ENCODE measurements at places on chromosomes 12 and 14.

GRCh38 chr12:41983856-41984255 is 160.8 kb downstream of the GXYLT1 start:
- DNase-seq = peak; percentile 64

GRCh38 chr14:55603401-55603953 is 23.5 kb downstream of the KTN1 start:
- DNase-seq = no peak

- DNase-seq = no peak
Observed at GRCh38 chr12:2035431-2036055, 17.2 kb upstream of the CACNA1C start.

DNA sequence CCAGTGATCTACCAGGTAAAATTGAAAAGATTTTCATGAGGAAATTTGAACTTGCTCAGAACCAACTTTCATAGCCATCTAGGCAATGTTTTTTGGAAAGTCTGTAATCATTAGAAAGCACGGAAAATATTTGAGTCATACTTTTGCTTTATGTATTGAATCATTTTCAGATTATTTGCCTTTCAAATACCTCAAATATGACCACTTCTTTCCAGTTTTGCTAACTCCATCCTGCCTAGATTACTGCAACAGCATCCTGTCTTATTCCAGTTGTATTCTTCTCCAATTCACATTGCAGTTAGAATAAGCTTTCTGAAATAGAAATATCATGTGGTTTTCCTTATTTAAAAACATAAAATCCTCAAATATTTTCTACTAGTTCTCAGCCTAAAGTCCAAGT is 239.8 kb upstream of the FAR2 start:
- DNase-seq = no peak

DNA sequence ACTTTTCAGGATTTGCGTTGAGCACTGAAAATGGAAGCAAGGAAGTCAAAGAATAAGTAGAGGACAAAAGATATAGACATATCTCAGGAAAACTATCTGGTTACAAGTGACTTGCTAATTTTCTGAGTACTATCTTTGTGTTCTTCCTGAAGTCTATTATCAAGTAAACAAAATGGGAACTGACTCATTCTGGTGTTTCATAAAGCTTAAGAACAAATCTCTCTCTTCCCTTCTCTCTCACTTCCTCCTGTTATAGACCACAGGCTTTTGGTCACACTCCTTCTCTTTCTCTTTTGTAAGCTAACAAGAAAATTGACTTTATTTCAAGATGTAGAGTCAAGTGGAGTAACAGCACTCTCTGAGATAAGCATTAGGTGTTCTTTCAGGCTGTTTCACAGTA is 406.6 kb upstream of the SYT1 start:
- DNase-seq = no peak

DNA sequence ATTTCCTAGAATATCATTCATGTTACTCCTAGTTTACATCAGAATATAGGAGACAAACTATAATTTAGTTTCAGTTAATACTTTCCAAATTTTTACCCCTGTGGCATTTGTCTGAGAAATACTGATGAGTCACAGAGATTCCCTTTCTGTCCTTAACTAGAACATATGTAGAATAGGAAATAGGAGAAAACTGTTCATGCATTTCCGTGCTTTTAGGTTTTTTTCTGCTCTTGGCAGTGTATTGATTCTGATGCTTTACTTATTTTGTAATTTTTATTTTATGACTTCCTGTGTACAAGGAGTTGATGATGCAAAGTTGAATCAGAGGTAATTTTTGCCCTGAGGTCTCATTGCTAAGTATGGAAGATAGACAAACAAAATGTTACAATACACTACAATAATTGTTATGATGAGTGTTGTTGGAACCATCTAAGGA is 23.0 kb downstream of the MNAT1 start:
- no peak for DNase-seq

GRCh38 chr14:103744621-103745395 is 29.2 kb downstream of the ZFYVE21 start:
- DNase-seq = no peak

- DNase-seq = no peak
Observed at GRCh38 chr12:51070004-51070403, 13.4 kb downstream of the CSRNP2 start.

- peak; percentile 29 for DNase-seq
Observed at GRCh38 chr12:127677537-127678131, 589.3 kb upstream of the TMEM132C start.

DNA sequence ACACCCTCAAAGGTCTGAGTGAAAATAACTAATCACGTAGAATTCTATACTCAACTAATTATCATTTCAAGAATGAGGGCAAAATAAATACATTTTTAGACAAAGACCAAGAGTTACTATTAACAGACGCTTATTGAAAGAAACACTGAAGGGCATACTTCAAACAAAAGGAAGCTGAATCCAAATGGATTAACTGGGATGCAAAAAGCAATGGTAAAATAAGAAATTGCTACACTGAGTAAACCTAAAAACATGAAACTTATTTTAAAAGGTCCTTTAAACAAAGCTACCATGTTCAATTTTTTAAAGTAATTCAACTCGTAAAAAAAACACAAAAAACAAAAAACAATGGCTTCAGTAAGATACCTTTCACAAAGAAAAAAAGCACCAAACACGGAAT is 28.2 kb downstream of the LRP6 start:
- no peak for DNase-seq

DNA sequence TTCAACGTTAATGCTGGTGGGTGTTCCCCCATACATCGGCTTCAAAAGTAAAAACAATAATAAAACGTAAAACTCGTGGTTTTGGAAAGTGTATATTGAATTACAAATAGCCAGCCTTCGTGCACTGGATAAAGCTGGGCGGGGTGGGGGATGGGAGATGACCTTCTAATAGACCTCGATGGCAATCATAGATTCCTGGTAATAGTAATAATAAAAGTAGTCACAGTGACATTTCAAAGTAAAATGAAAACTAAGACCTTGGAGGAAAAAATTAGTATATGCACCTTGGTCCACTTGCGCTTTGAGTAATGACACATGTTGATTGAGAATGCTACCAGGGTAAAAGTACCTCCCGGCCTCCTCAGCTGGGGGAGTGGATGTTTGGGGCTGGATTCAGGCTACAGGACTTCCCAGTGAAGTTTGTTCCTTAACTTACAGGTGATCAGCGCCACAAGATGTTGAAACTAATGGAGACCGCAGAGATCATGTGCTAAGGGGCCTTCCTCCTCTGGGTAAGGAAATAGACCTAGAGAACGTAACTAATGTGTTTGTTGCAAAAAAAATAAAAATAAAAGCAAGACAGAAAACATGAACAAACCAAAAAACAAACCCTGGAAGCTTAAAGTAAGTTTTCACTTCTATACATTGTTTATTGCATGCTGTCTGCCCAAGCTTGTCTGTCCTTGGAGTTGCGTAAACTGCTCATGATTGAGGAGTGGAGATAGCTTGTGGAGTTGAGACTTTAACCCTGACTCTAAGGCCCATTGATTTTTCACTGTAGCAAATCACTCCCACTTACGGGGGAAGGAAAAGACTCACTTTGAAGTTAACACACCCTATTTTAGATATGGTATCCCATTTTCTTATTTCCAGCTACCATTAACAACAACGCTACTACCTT is 907 bp upstream of the LRIG3 start:
- DNase-seq = no peak

DNA sequence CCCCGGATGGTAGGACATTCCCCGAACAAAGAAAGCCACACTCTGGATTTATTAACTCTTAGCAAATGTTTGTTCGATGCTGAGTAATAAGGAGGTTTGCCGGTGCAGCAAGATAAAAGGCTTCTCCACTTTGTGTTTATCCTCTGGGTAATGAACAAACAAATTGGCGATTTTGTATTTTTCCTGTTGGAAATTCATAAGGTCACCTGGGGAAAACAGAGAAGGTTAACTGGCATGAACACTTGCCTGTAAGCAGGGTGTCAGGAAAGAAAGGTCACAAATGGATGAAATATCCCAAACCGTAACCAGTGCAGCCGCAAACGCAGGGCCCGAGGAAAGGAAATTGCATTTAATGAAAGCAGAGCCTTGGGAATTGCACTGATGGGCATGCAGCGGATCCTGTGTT is 132.8 kb downstream of the RMST start:
- no peak for DNase-seq

- no peak for DNase-seq
Observed at GRCh38 chr12:113016796-113017195, 38.5 kb downstream of the OAS2 start.

DNA sequence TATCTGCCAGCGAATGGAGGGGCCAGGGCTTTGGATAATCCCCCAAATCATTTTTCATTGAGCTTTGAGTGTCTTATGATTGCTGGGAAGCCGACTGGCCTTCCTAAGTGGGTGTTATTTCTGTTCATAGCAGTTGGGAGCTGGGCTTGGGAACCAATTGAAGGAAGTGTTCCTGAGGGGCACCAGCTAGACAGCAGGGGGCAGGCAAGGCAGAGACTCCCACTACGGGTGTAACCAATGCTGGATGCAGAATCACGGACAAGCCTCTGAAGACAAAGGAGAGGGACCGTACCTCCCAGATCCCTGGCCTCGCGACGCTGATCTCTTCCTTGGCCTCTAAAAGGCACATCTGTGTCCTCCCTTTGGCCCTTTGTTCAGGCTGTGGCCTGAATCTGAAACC is 149.0 kb upstream of the PRMT8 start:
- peak; percentile 78 for DNase-seq

GRCh38 chr12:65248656-65249633 is 29.5 kb upstream of the MSRB3 start:
- no peak for DNase-seq

DNA sequence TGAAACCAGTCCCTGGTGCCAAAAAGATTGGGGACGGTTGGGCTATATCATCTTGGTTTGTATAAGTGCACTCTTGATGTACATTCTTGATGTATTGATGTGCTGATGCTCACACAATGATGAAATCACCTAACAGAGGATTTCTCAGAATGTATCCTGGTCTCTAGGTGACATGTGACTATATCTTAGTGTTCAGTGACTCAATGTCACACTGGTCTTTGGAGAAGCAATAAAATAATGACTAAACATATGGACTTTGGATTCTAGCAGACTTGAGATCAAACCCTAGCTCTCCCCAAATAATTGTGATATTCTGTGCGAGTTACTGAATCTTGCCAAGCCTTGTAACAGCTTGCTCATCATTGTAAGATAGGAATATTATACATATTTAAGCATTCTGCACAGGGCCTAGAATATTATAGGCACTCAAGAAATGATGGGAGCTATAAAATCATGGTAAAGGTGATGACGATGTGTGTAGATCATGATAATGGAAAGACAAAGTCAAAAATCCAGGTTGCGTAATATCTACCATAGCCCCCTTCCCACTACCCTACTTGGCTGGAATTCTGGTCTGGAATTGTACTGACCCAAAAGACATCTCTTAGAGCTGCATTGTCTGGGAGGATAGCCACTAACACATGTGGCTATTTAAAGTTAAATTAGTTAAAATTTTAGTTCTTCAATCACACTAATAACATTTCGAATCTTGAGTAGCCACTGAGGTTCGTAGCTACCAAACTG is 117.6 kb upstream of the PWP1 start:
- no peak for DNase-seq

- DNase-seq = no peak
Observed at GRCh38 chr14:75143761-75144527, 17.1 kb upstream of the NEK9 start.

- no peak for DNase-seq
Observed at GRCh38 chr12:102487226-102487625, 6.9 kb upstream of the IGF1 start.

- DNase-seq = no peak
Observed at GRCh38 chr12:57171668-57172067, 24.2 kb upstream of the LRP1-AS start.

DNA sequence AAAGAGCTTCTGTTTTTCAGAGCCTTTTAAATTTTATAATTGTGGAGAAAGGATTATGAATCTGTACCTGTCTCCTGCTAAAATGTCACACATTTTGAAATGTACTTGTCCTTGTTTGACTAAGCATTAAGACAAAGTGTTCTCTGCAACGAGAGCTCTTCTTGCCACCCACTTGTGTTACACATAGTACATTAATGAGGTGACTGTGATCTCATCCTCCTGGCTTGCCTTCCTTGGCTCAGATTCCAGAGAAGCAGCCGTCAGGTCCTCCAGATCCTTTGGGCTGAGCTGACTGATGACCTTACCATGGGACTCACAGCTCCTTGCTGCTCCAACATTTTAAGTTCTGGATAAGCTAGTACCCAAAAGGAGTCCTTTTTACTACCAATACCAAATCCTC is 81.4 kb downstream of the BBS10 start:
- peak; percentile 2 for DNase-seq

GRCh38 chr14:75578786-75579337 is 442 bp downstream of the FLVCR2 start:
- no peak for DNase-seq

- no peak for DNase-seq
Observed at GRCh38 chr12:51938726-51939125, 12.8 kb upstream of the ACVR1B start.

GRCh38 chr12:65536876-65537681 is 258.6 kb downstream of the MSRB3 start:
- no peak for DNase-seq

GRCh38 chr12:105955976-105956375 is 182.8 kb downstream of the NUAK1 start:
- DNase-seq = no peak

- no peak for DNase-seq
Observed at GRCh38 chr12:106066051-106066705, 72.6 kb downstream of the NUAK1 start.

GRCh38 chr14:81231540-81231939 is 10.8 kb upstream of the GTF2A1 start:
- no peak for DNase-seq

DNA sequence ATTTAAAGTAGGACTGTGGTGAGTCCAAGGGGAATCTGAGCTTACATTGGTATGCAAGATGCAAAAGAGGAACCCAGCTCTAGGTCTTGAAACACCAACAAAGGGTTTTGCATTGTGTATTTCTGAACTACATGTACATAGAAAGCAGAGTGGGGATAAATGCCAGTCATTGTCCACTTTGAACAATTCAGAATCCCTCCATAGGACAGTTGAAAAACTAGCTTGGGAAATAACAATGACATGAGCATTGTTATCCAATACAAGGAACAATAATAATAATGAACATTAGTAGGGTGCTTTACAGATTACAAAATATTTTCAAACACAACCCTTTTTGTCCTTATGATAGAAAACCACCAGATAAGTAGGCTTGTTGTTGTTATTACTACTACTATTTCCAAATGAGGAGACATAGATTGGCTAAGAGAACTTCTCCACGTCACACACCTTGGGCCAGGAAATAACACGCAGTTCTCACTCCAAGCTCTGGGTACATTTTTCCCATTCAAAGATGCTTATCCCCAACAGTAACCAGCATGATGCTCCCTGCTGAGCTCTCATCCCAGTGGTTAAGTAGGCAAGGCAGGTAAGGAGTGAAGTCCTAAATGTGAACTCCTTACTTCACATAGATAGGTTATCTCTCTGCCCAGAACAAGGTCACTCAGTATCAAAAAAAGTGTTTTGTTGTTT is 51.7 kb upstream of the RASSF8 start:
- DNase-seq = no peak

GRCh38 chr14:105876158-105876557 is 349.8 kb downstream of the TMEM121 start:
- no peak for DNase-seq

Data from NCI-H2029 treated with DMSO at 0.1 percent for 48 hours (cell line).